Tibial nerve (tissue), 4 donors: ENCODE measurements at places on chromosomes 6 and 20. TPM values are rescaled to one million over a fixed set of nuclear protein-coding genes. Genes with fewer than 3 reads are reported as not detected.

GRCh38 chr6:45031601-45032000 lies 296.5 kb upstream of the RUNX2 start:
- H3K4me1 ChIP-seq, result no peaks in the 10 kb centered on the region
- no peak overlapping the region for H3K27ac ChIP-seq
- no peaks in the 10 kb centered on the region for H3K36me3 ChIP-seq
- no peak overlapping the region for H3K4me3 ChIP-seq
- H3K27me3 ChIP-seq, result no peaks in the 10 kb centered on the region

- no peaks in the 10 kb centered on the region for H3K36me3 ChIP-seq
- H3K4me3 ChIP-seq, result no peak overlapping the region
- H3K27me3 ChIP-seq, result no peaks in the 10 kb centered on the region
- H3K4me1 ChIP-seq, result no peaks in the 10 kb centered on the region
- no peak for DNase-seq
- H3K27ac ChIP-seq, result no peak overlapping the region
These were observed 122.3 kb downstream of the BANF2 start for GRCh38 chr20:17822039-17822438.

GRCh38 chr6:21845439-21846140 lies 252.0 kb downstream of the SOX4 start:
- peaks cover 37% of the 10 kb centered on the region for H3K4me1 ChIP-seq
- H3K4me3 ChIP-seq, result no peak overlapping the region
- no peaks in the 10 kb centered on the region for H3K36me3 ChIP-seq
- DNase-seq, result no peak
- H3K27me3 ChIP-seq, result no peaks in the 10 kb centered on the region
- peak overlapping the region; percentile 36 for H3K27ac ChIP-seq

DNA sequence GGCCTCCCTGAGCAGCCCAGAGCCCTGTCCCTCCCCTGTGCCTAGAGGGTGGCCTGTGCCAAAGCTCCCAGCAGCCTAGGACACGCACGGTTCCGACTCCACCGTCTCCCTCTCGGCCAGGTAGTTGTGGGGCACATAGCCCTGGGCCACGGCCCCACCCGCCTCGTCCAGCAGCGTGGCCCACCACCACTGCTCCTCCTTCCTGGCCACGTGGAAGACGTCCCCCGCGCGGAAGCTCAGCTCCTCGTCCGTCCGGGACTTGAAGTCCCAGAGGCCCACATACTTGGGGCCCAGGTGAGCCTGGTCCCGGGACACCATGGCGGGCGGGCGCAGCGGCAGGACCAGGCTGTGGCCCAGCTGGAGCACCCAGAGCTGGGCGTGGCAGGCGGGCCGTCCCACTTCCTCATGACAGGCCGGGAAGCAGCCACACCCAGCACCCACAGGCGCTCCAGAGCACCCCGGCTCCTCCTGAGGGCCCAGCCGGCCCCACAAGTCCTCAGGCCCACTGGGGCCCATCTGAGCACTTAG lies at the start of gene PTK6:
PTK6 (minus strand) TSS at position 380 of the 528 bp plus-strand sequence; CDS start at position 318, 62 bp downstream.
- H3K36me3 ChIP-seq, result no peaks in the 10 kb centered on the region
- no peak within 1 kb of the TSS for H3K27ac ChIP-seq
- no peak for DNase-seq
- peaks cover 18% of the 10 kb centered on the region for H3K4me1 ChIP-seq

DNA sequence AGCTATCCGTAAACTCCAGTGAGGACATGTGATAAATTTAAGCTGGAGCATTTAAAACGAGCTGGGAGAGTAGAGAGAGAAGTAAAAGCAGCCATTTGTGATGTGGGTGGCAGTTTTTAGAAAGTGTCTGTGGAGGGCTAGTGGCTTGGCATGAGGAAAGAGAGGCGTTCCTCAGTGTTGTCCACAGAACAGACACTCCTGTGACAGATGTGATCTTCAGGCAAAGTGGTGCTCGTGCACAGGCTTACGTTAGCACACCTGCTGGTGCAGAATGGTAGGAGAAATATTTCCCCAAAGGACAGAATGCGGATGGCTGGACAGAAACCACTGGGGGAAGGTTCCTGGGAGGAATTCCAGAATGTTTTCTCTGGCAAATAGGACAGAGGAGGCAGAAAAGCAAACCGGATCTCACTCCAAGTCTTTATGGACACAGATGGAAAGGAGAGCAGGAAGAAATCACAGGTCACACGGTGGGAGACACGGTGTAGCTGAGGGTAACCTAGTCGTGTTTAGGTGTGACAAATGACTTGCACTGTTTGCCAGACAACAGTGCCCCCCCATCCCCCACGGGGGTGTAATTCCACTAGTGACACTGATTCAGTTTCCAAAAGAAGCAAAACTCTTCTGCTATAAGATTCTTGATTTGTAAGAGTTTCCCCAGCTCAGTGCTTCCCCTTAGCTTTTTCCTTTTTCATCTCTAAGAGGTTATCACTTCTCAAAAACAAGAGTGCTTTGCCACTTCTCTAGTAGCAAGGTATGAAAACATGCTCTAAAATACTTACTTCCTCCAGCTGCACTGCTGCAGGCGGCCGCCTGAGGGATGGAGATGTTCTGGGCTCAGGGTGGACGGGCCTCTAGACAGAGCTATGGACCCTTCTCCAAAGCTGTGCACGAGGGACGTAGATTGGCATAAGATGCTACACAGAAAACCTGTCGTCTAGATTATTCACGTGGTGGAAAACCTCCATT lies 293.2 kb downstream of the QKI start:
- DNase-seq, result no peak
- H3K4me1 ChIP-seq, result peaks cover 57% of the 10 kb centered on the region
- no peak overlapping the region for H3K4me3 ChIP-seq
- no peak overlapping the region for H3K27ac ChIP-seq
- no peaks in the 10 kb centered on the region for H3K36me3 ChIP-seq
- H3K27me3 ChIP-seq, result no peaks in the 10 kb centered on the region

GRCh38 chr6:24228681-24229255 lies 102.8 kb downstream of the NRSN1 start:
- no peak overlapping the region for H3K4me3 ChIP-seq
- H3K36me3 ChIP-seq, result no peaks in the 10 kb centered on the region
- H3K27ac ChIP-seq, result no peak overlapping the region
- DNase-seq, result no peak
- H3K27me3 ChIP-seq, result no peaks in the 10 kb centered on the region

The GSTA2 gene
- not detected for total RNA-seq

The MCM3 gene
- 35.4 TPM for total RNA-seq

The SPTLC3 gene
- total RNA-seq, result 17.1 TPM
